ENCODE measurements at places on chromosomes 4 and X.

GRCh38 chr4:96455045-96455720 lies 615.3 kb downstream of the PDHA2 start:
- DNase-seq, result no peak

DNA sequence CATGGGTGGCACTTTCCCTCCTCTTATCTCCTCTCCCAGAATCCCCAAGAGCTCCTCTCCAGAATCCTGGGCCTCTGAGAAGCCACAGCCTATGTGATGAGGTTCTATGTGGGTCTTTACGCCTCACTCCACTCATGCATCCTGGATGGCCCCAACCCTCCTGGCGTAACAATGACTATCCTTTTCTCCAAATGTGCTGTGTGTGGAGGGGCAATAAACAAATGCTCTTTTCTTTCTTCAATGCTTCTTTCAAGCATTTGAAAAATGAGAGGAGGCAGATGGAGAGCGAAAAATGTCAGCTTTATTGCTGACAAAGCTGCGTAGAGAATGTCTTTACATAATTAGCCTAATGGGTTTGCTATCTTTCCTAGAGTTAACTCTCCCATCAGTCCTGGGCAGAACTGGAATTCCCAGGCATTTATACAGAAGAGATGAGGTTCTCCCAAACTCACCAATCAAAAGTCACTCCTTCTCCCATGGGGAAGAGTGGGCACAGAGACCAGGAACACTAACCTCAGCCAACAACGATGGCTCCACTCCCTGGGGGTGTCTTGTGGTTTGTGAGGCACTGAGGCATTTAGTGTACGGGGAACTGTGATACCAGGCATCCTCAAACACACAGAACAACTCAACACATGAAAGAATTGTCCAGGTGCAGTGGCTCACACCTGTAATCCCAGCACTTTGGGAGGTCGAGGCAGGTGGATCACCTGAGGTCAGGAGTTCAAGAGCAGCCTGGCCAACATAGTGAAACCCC lies 118.9 kb upstream of the SLC34A2 start:
- DNase-seq, result no peak

DNA sequence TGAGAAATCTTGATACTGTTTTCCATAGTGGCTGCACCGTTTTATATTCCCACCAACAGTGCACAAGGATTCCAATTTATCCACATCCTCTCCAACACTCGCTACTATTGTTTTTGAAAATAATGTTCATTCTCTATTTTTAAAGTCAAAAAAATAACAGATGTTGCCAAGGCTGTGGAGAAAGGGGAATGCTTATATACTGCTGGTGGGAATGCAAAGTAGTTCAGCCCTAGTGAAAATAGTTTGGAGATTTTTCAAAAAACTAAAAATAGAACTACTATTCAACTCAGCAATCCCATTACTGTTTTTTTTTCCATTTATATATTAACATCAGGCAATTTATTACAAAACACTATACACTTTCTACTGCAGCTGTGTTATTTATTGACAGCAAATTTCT lies 208.7 kb downstream of the CBLL2 start:
- DNase-seq, result no peak

- DNase-seq, result no peak
These were observed 4.1 kb downstream of the POF1B start for GRCh38 chrX:85375333-85375738.

GRCh38 chr4:87872028-87872427 lies 39.3 kb downstream of the MEPE start:
- no peak for DNase-seq

DNA sequence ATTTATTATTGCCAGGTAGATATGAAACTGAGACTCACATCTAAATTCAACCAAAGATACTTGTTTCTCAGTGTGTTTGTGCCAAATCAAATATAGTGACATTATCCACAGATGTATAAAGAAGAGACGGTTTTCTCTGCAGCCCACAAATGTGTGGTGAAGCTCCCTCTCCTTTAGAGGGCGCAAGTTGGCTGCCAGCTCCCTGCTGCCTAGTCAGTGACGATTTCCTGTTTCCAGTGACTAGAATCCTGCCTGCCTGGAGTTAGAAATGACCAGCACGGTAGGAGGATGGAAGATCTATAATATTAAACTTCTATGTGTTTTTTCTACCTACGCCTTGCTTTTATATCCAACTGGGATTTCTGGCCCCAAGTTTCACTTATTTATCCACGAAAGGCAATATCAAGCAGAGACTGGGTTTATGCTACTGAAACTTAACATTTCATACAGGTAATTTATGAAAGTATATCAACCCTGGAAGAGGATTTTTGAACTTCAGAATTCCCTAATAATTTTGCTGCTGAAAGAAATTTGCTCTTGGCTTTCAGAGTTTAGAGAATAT lies 1793.7 kb upstream of the TENM3 start:
- DNase-seq, result no peak

- DNase-seq, result no peak
These were observed 2.3 kb downstream of the SNCA start for GRCh38 chr4:89834486-89835209.

DNA sequence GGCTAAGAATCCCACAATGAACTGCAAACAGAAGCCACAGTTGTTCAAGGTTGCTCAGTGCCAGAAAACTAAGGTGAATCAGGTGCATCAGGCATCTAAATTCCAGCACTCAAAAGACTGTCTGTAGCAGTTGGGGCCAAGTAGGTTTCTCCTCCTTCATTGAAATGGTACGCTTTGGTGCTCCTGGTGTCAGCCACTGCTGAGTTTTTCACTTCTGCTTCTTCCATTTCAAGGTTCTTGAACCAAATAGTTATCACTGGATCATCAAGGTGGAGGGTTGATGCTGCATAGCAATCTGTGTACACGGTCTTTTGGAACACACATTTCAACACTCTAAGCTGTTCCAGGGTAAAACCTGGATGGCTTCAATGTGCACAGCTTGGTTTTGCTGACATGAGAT lies 74.4 kb downstream of the TMA16 start:
- DNase-seq, result no peak

- DNase-seq, result no peak
These were observed 62.3 kb upstream of the PGRMC2 start for GRCh38 chr4:128349921-128350320.

DNA sequence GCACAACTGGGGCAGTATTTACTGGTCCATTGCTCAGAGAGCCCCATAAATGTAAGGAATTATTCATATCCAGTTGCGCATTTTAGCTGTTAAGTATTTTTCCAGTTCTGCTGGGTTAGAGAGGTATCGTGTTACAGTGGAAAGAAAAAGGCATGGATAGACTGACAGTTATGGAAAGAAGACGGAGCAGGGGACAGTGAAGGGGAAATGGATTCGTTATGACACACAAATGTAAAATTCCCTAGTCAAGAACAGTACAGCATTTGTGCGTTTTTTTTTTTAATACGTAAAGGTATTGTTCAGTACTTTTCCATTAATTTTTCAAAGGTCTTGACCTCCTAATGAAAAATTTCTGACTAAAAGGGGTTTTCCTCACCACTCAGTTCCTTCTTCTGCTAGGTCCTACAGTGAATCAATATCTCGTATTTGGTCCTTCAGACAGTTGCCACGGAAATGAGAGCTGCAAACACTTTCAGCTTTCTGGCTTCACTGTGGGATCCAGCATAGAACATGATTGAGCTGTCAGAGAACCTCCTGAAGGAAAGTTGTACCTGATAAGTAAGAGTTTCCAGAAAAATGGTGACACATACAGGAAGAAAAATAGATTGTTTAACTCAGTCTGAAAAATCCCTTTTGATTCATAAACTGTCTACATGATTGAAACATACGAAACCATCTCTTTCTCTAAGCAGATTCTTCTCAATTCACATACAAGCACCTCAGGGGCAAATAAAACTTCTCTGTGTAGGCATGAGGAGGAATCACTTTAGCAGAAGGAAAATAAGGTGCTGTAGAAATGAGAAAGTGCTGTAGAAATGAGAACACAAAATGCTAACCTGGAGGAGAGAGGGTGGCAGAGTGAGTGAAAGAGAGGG lies 21.8 kb upstream of the BBS12 start:
- DNase-seq, result no peak

- no peak for DNase-seq
These were observed 165.5 kb downstream of the EFNB1 start for GRCh38 chrX:68994135-68994890.

GRCh38 chr4:135538698-135539097 lies 1337.1 kb upstream of the PABPC4L start:
- DNase-seq, result peak; percentile 41

DNA sequence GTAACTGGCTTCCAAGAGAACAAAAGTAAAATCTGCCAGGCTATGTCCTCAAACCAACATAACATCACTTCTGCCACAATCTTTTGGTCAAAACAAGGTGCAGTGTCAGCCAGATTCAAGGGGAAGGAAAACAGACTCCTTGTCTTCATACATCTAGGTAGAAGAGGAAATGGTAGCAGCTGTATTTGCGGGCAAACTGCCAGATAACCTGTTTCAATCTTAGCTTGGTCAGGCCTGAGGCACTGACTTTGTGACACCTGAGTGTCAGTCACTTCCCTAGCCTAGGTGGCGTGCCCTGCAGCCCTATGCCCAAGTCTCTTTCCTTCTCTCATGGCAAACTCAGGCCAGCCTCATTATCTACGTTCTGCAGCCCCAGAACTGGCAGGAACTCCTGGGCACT lies 146.2 kb upstream of the JADE1 start:
- no peak for DNase-seq

- peak; percentile 60 for DNase-seq
These were observed 45.5 kb downstream of the FAM9B start for GRCh38 chrX:8988446-8988845.

GRCh38 chrX:70456256-70456655 lies 11.6 kb downstream of the DLG3 start:
- DNase-seq, result no peak

DNA sequence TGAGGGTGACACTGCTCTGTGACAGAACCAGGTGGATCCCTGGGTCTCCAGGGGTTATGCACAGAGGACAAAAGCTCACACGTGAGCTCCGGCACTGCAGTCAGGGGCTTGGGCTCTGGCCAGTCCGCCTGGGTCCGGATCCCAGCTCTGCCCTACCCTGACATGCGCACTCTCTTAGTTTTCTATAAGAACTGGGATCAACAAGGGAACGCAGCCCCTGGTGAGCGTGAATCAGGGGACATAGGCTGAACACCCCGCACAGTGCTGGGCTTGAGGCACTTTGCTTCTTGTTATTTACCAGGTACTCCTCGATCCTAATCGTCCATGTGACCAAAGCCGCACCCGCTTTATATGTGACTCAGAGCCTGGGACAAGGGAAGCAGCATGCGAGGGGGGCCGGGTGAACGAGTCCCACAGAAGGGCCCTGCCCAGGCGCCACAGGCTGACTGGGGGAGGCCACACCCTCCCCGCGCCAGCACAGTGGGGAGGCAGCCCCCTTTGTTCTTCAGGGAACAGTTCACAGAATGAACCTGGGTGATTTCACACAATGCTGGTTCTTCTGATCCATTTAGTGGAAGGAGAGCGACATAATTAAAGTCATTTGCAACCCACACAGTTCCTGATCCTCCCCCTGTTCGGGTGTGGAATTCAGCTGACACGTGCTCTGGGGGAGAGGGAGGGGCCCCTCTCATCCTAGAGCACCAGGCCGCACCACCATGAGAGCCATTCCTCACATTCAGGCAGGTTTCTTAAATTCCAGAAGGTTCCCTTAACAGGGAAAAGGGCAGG lies 55.5 kb downstream of the WFS1 start:
- DNase-seq, result no peak

GRCh38 chr4:150251752-150252190 lies 173.5 kb downstream of the DCLK2 start:
- no peak for DNase-seq

GRCh38 chr4:113368056-113368455 lies 318.6 kb downstream of the ANK2 start:
- no peak for DNase-seq

DNA sequence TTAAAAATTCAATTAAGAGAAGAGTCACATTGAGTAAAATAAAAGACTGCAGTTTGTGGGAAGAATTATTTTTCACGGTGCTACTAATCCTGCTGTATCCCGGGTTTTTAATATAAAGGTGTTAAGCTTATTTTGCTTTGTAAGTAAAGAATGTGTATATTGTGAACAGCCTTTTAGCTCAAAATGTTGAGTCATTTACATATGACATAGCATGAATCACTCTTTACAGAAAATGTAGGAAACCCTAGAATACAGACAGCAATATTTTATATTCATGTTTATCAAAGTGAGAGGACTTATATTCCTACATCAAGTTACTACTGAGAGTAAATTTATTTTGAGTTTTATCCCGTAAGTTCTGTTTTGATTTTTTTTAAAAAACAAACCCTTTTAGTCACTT lies 39.7 kb downstream of the IRS4 start:
- no peak for DNase-seq

- DNase-seq, result no peak
These were observed 177.5 kb downstream of the AASDH start for GRCh38 chr4:56209767-56210166.

- peak; percentile 94 for DNase-seq
These were observed 726 bp upstream of the KANTR start for GRCh38 chrX:53093177-53093655.

- no peak for DNase-seq
These were observed 140.1 kb upstream of the MED14 start for GRCh38 chrX:40875476-40875875.

Data from spleen (tissue), 13 donors.